HFFc6 (cell line): ENCODE measurements at places on chromosomes 6 and 20. TPM values are rescaled to one million over a fixed set of nuclear protein-coding genes. Genes with fewer than 3 reads are reported as not detected.

GRCh38 chr6:50443144-50443543 lies 270.2 kb upstream of the TFAP2D start:
- DNase-seq: no peak

FLRT3 gene
- 0.05 TPM in 1 of 3 replicates, not detected in the others for total RNA-seq

- DNase-seq: no peak
Measured at GRCh38 chr6:119865466-119866350, 516.1 kb upstream of the MAN1A1 start.

DNA sequence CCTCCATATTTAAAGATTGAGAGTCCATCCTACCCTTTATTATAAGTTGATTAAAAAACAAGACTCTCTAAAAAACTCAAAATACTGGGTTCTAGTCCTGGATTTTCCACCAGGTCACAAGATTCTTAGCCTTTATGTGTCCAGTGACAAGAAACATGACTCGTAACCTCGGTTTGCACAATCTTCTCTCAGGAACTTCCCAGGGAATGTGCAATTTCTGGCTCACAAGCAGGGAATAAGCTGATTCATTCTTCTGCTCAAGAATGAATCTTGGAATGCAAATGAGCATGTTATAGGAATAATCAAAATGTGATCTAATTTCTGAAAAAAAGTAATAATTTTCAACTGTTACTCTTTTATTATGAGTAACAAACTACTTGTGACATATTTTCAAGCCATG lies 45.1 kb downstream of the OGFRL1 start:
- peak; percentile 80 for DNase-seq

- DNase-seq: no peak
Measured at GRCh38 chr6:117681162-117681741, 6.0 kb downstream of the NUS1 start.
